NCI-H1048 (cell line): ENCODE measurements at places on chromosomes 4 and X.

- DNase-seq, result no peak
Observed at GRCh38 chr4:38615847-38616246, 48.2 kb upstream of the KLF3 start.

DNA sequence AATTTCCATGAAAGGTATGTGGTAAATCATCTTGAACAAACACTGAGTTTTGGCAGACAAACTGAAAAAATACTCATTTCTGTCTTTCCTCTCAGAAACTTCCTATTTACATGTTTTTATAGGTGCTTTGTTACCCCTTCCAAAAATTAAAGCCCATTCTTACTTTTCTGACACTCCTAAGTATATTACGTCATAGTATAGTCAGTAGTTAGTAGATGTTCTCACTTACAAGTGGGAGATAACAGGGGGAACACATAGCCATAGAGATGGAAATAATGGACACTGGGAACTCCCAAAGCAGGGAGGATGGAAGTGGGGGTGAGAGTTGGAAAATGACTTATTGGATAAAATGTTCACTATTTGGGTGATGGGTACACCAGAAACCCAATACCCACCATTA lies 28.8 kb downstream of the TXK start:
- DNase-seq, result no peak

GRCh38 chr4:71253545-71253944 lies 85.3 kb upstream of the SLC4A4 start:
- DNase-seq, result no peak

GRCh38 chr4:8581094-8581861 lies 1.1 kb downstream of the GPR78 start:
- no peak for DNase-seq

DNA sequence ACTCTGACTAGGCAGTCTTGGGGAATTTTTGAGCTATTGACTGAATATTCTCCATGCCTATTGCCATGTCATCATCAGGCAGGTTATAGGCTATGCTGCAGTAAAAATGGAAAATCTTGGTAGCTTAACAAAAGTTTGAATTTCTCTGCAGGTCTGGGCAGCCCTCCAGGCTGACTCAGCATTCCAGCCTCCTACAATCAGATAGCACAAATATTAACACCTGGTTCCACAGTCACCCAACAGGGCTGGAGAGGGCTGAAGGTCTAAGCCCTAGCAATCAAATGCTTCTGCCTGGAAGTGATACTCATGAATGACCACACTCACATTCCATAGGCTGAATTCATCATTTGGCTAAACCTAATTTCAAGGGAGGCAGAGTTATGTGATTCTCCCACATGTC lies 9.6 kb upstream of the PPP3CA start:
- no peak for DNase-seq

GRCh38 chrX:140701480-140701879 lies 8.1 kb upstream of the LINC00632 start:
- no peak for DNase-seq

GRCh38 chrX:115650916-115651315 lies 89.9 kb downstream of the PLS3 start:
- DNase-seq, result no peak

DNA sequence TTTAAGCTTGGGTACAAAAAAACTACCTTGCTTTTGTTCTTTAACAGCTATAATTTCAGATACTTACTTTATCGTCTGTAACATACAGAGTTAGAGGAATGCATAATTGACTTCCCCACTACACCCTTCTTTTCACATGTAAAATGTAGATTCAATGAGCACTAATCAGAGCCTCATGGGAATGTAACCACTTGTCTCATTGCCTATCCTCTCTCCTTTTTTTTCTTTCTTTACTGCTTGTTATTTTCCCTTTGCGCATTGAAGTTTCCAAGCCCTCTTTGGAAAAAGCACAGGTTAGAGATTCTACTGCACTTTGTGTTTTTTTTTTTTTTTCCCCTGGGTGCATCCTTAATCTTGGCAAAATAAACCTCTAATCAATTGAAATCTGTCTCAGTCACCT lies 965.1 kb upstream of the PABPC4L start:
- no peak for DNase-seq

DNA sequence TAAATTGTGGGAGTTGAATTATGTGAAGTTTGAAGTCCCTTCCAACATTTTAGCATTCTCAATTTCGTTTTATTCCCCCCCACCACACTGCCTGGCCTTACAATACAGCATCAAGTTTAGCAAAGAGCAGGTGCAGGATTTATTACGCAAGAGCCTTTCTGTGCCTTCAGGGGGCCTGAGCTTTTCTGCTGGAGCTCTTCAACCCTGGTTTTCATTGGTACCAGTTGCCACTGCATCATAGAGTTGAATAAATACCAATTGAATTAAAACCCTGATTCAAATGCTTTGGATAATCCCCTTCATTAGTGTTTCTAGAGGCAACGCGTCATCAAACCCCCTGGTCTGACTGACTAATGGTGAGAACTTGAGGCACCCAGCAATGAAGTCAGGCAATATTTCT lies 43.6 kb upstream of the KIT start:
- no peak for DNase-seq

DNA sequence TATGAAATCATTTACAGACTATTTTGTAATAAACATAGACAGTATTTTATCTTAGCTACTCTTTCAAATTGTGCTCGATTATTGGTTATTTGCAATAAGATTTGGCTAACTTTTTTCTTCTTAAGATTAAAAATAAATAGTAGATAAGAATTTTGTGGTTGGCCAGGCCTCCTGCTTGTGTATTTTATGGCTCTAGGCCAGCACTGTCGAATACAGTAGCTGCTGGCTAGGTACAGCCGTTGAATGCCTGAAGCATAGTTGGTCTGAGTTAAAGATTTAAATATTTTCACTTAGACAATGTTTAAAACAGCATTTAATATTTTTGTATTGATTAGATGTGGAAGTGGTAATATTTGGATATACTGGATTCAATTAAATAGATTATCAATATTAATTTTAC lies 481.0 kb downstream of the SPRY1 start:
- no peak for DNase-seq

GRCh38 chrX:14546190-14546589 lies 16.9 kb downstream of the GLRA2 start:
- DNase-seq, result no peak
